Jurkat, Clone E6-1 (cell line): ENCODE measurements at places on chromosomes 7 and 10.
A peak's percentile ranks its signal among the peaks of the same experiment; 100 is the strongest.

- no peak for DNase-seq
These were observed 212.7 kb upstream of the PHYHIPL start for GRCh38 chr10:58963723-58964124.

- DNase-seq: no peak
These were observed 537.7 kb downstream of the GRM8 start for GRCh38 chr7:126715076-126715475.

GRCh38 chr10:26334932-26335573, 103.1 kb upstream of the APBB1IP start:
- peak; percentile 79 for DNase-seq

- DNase-seq: no peak
These were observed 96.3 kb downstream of the GNAT3 start for GRCh38 chr7:80415522-80415921.
